Fibroblast of the aortic adventitia (primary cell): ENCODE measurements at places on chromosomes 6 and 20. TPM values are rescaled to one million over a fixed set of nuclear protein-coding genes. Genes with fewer than 3 reads are reported as not detected.

- no peak for DNase-seq
Observed at GRCh38 chr20:61706259-61706961, 359.3 kb downstream of the TAF4 start.

Gene SLC13A3
- total RNA-seq: 3.0 and 4.2 TPM in 2 replicates

GRCh38 chr6:31572041-31572911, at the start of gene LTA:
Gene LTA (plus strand): TSS chr6:31572289. CDS start chr6:31572743, 454 bp downstream.
- no peak for DNase-seq

DNA sequence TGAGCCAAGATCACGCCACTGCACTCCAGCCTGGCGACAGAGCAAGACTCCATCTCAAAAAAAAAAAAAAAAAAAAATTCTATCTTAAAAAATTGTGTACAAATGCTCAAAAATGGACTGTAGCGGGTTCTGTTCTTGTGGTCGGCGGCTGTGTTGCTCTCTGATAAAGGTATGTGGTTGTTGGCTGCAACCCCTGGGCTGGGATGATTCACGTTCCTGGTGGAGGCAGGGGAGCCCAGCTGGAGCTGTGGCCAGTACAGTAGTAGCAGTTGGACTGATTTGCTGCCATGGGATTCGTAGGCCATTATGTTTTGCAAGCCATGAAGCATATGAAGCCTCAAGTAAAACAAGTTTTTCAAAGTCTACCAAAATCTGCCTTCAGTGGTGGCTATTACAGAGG, 22.3 kb downstream of the MDN1 start:
- peak; percentile 83 for DNase-seq

Gene HCK
- total RNA-seq: not detected in 2 replicates

Gene SYCP2L
- total RNA-seq: under 0.01 TPM in 1 of 2 replicates, not detected in the other

GRCh38 chr20:25280051-25280573, 32.2 kb downstream of the PYGB start:
- no peak for DNase-seq

DNA sequence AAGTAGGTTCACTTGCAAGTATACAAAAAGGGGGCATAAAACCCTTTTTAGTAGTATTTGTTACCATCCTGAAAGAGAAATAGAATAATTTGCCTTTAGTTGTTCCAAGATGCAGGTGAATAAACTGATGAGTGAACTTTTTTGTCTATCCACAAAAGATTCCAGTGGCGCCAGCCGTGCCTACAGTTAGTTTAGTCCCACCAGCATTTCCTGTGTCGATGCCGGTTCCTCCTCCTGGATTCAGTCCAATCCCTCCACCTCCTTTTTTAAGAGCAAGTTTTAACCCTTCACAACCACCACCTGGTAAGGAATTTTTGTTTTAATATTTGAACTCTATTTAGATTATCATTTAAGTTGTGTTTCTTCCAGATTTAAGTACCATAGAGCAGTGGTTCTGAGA, 90.9 kb downstream of the SCAF8 start:
- no peak for DNase-seq

DNA sequence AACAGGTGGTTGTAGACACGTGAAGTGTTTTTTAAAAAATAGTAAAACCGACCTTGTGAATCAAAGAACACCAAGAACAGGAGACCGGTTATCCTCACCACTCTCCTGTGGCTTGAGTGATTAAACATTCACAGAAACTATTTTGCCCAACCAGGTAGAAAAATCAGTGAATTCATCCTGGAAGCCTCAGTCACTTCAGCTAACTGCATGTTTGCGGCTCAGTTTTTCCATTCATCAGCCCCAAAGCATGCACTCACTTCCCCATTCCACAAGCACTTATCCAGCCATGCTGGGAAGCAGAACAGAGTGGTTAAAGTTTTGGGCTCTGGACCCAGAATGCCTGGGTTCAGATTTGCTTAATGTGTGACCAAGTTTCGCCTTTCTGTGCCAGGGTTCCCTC, 2.4 kb downstream of the LRRN4 start:
- peak; percentile 76 for DNase-seq

DNA sequence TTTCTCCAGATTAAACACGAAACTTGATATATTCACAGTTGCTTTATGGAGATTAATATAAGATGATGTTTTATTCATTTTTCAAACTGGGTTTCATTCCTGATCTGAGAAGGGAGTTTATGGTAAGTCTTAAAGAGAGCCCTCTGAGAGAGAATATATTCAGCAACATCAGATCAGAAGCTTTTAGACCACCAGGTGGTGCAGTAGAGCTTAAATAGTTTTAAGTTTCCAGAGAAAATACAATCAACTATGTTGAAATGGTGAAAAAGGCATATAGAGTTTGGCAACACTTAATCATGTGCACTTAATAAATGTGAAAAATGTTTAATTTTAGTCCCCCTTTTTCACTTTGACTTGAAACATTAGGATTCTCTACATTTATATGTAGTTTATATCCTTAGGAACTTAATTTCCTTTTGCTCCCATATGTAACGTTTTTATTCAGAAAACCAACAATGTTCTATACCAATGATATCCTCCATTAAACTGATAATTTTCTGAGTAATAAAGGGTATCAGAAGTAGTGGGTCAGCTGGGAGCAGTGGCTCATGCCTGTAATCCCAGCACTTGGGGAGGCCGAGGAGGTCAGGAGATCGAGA, 86.4 kb upstream of the CLDN20 start:
- peak; percentile 88 for DNase-seq

DNA sequence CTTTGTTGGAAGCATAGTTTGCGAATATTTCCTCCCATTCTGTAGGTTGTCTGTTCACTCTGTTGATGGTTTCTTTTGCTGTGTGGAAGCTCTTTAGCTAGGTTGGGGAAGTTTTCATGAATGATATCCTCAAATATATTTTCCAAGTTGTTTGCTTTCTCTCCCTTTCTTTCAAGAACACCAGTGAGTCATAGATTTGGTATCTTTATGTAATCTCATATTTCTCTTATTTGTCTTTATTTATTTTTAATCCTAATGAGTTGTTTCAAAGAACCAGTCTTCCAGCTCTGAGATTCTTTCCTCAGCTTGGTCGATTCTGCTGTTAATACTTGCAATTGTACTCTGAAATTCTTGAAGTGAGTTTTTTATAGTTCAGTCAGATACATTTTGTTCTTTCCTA, 628.0 kb upstream of the ID4 start:
- no peak for DNase-seq

DNA sequence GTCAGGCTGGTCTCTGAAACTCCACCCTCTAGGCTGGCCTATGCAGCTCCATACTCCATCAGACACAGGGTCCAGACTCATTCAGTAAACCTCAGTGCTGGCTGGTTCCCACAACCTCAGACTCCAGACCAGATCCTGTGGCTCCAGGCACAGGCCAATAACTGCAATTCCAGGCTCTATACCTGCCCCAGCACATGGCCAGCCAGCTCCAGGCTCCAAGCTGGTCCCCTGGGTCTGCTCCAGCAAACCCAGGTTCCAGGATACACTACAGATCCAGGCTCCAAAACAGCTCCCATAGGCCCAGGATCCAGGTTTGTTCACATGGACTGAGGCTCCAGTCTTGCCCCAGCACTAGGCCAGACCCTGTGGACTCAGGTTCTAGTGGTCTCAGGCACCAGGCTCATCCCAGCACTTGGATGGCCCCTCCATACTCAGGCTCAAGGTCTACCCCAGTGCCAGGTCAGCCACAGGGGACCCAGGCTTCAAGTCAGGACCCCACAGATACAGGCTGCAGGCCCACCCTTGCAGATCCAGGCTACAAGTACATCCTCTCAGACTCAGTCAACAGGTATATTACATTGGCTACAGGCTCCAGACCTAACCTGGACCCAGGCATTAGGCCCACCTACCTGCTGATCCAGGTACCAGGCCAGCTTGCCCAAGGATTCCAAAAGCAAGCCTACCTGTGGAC, 117.6 kb upstream of the TMEM170B start:
- no peak for DNase-seq

DNA sequence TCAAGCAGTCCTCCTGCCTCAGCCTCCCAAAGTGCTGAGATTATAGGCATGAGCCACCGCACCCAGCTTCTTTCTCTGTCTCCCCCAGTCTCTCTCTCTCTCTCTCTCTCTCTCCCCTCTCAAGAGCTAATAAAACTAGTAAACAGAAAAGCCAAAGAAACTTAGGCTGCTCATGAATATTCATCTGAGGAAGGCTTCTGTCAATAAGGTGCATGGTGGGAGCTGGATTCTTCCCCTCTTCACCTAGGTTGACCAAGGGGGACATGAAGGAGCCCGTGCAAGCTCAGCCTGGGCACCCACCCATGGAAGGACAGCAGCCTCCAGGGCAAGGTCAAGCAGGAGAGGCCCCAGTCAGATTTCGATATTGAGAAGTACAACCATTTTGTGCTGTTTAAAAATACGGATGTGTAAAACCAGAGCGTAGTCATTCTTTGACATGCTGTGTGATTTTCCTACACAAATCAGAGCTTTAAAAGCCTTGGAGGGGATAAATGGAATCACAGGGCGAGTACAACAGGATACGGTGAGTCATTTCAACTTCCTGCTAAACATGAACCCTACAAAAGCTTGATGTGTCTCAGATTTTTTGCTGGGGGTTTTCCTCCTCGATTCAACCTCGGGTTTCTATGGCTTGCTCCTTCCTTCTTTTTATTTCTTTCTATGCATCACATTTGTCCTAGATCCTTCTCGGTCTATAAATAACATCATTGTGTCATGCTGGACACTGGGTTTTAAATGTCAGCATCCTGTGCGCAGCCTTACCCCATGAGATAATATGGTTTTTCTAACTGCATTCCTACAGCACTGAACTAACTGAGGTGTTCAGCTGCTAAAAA, 368.9 kb upstream of the JARID2 start:
- peak; percentile 78 for DNase-seq
